ENCODE measurements at places on chromosomes 2 and 18.

- no peak for DNase-seq
These were observed 246.8 kb upstream of the TNP1 start for GRCh38 chr2:217106650-217107014.

DNA sequence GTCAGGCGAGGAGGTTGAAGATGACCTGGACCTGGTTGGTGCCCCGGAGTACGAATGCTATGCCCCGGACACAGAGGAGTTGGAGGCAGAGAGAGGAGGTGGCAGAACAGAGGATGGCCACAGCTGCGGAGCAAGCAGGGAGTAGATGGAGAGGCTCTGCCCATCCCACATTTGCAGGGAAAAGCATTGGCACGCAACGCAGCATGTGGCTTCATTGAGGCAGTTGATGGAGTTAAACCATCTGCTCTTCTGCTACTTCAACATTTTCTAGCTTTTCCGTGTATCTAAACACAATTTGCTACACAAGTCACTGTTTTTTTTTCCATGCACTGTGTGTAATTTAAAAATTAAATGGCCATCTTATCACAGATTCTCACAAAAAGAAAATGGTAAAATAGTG, 11.8 kb downstream of the RBFA start:
- DNase-seq, result no peak

GRCh38 chr18:9947248-9947647, 33.4 kb downstream of the VAPA start:
- DNase-seq, result no peak

- DNase-seq, result no peak
These were observed 483.8 kb downstream of the NUP35 start for GRCh38 chr2:183607995-183608394.

- DNase-seq, result no peak
These were observed 36.0 kb downstream of the MRPL33 start for GRCh38 chr2:27807476-27807875.

DNA sequence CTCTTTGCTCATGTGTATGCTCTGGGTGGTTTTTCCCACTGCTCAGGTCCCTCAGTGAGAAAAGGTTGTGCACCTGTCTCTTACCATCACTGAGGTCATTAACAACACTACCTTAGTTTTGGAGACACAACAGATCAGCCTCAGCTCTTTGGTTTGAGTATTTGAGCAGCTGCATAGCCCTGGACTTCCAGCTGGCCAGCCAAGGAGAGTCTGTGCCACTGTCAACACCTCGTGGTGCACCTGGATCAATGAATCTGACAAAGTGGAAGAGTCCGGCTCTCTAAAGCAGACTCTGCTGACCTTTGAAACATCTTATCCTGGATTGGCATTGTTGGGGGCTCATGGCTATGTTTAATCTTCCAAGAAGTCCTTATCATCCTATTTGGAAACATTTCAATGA, 30.0 kb downstream of the SERPINB8 start:
- DNase-seq, result no peak

DNA sequence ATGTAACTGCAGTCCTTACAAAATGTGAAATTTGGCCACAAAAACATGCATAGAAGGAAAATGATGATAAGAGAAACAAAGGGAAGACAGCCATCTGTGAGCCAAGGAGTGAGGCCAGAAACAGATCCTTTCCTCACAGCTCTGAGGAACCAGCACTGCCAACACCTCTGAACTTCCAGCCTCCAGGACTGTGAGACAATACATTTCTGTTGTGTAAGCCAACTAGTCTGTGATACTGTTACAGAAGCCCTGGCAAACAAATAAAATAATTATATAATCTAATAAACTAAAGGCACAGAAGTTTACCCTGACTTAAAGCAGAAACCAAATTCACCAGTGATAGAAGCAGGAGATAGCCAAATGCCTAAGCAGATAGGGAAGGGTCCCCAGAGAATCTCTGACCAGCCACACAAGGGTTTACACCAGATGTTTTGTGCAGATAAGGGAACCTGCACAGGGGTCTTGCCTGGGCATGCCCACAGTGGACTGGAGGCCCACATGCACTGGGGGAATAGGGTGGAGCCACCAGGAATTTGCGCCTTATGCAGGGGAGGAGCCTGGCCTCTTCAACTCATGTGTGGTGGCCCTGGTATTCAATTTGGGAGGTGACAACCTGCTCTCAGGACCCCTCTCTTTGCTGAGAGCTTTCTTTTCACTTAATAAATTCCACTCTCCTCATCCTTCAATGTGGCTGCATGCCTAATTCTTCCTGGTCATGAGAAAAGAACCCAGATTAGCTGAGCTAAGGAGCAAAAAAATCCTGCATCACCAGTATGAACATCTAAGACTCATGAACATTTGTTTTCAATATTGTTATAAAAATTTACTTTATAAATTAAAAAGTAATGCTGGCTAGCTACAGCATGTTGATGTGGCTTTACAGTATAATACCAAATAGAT, 3.8 kb upstream of the GCC2 start:
- no peak for DNase-seq

DNA sequence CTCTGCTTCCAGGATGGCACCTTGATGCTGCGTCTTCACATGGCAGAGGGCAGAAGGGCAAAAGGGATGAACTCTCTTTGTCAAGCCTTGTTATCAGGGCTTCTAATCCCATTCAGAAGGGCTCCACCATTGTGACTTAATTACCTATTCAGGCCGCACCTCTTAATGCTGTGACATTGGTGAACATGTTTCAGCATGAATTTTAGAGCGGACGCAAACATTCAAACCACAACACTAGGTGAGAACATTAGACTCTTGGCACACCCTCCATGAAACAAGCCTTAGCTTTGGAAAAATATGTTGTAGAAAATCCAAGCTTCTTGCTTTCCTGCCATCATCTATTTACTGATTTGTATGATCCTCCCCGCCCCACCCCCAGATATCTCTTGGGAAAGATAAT, 17.9 kb downstream of the DAW1 start:
- no peak for DNase-seq

DNA sequence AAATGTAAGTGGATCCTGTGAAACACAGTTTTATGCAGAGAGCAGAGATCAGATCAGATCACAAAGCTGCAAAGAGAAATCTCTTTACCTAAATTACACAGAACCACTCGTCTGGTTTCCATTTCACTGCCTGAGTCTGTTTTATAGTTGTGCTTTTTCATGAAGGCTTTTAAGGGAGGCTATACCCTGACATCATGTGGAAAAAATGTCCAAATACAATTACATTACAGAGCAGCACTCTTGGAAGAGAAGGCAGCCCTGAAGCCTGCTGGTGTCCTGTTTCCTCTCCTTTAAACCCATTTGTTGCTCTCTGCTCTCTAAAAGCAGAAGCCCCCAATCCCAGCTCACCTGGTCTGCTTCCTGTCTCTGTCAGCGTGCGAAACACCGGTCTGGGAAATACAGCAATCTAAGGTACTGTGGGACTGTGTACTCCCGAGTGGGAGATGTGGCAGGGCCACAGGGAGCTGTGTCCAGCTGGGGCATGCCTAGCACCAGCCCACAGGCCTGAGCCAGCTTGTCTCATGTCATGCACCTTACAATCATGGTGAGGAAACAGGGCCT, 24.8 kb upstream of the ZFP36L2 start:
- no peak for DNase-seq

DNA sequence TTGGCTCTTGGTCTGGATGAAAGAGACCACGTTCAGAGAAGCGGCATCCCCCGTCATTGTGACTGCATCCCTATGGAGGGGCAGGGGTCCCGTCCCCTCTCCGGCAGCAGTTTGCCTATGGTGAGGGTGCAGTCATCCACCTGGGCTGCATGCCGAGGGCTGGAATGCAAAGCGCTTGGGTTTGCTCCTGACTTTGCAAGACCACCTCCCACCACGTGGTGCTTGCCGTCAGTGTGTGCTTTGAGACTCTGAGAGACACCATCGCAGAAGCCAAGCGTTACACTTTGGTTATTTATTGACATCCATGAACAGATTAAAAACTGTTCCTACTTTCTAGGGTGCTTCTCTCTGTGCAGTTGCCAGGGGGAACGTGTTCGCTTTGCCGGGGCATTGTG, 59.5 kb downstream of the SH3RF3 start:
- no peak for DNase-seq

GRCh38 chr2:169354244-169354643, 8.1 kb downstream of the LRP2 start:
- no peak for DNase-seq

Data from NCI-H2081 treated with DMSO at 0.1 percent for 48 hours (cell line).